ENCODE measurements at places on chromosomes 12 and 14. TPM values are rescaled to one million over a fixed set of nuclear protein-coding genes. Genes with fewer than 3 reads are reported as not detected.

DNA sequence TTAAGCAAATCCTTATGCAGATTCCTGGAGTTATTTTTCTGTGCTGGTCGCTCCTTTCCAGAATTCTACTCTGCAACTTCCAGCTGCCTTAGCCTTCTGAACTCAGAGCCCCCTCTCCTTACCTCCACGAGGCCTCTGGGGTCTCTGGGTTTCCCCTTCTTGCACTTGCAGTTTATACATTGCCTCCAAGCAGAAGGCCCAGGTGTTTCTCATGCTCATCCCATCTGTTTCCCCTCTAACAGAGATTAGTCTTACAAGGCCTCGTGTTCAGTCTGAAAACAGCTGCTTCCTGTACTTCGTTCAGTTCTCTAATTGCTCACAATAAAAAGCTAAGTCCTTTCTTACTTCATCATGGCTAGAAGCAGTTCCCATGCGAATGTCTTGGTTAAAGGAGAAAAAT, 134.4 kb upstream of the FGD4 start:
- no peak overlapping the region for H3K4me3 ChIP-seq
- no peaks in the 10 kb centered on the region for H3K27me3 ChIP-seq
- H3K27ac ChIP-seq: no peak overlapping the region
- H3K36me3 ChIP-seq: no peaks in the 10 kb centered on the region
- no peak for DNase-seq

GRCh38 chr12:103556890-103557627, 30.0 kb upstream of the STAB2 start:
- H3K27ac ChIP-seq: no peak overlapping the region
- no peaks in the 10 kb centered on the region for H3K4me1 ChIP-seq
- H3K36me3 ChIP-seq: no peaks in the 10 kb centered on the region
- peaks cover 15% of the 10 kb centered on the region for H3K27me3 ChIP-seq

Gene IFNG-AS1
- not detected for total RNA-seq

Gene ARMH4
- not detected for total RNA-seq

Gene STAC3
- 2.8 TPM for total RNA-seq

Data from activated CD4-positive, alpha-beta T cell treated with anti-CD3 and anti-CD28 coated beads for 36 hours (primary cell).